Right cardiac atrium (tissue), 5 donors: ENCODE measurements at places on chromosomes 2 and 18. TPM values are rescaled to one million over a fixed set of nuclear protein-coding genes. Genes with fewer than 3 reads are reported as not detected.

Gene FAM237A
- 3.7 TPM for total RNA-seq

Gene CYBRD1
- 120 TPM for total RNA-seq

Gene PLB1
- total RNA-seq: 2.7 TPM

Gene EVX2
- total RNA-seq: not detected

Gene PPP1R1C
- 7.8 TPM for total RNA-seq

Gene TSPYL6
- not detected for total RNA-seq

Gene GALNT5
- total RNA-seq: 1.2 TPM

Gene MC2R
- total RNA-seq: not detected

Gene MTCL1
- 8.7 TPM for total RNA-seq

Gene FNDC4
- total RNA-seq: 22.5 TPM
